Prostate gland (tissue), 2 donors: ENCODE measurements at places on chromosomes 13 and 19.

DNA sequence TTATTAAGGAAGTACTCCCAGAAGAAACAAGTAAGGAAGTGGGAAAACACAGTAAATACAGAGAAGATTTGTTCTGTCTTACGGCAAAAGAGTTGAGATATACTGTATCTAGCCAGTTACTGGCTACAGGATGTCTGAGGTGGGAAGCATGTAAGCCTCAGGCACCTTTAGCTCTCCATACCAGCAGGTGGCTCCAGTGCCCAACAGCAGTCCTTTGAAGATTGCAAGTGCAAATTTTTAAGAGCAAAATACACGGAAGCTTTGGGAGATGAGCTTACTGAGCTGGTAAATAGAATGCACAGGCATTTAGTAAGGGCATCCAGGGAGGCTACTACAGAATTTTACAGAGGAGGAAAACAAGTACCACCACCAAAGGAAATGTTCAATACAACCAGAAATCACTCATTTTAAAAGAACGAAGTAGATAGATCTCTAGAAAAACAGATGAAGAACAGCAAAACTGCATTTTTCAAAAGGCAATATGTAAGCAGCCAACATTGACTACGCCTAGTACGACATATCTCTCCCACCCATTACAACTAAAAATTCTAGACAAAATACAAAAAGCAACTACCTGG is 57.9 kb upstream of the VSTM2B start:
- H3K36me3 ChIP-seq: no peaks in the 10 kb centered on the region
- H3K4me3 ChIP-seq: no peak overlapping the region
- H3K27ac ChIP-seq: no peak overlapping the region

GRCh38 chr19:7833225-7834099 is 3.4 kb downstream of the EVI5L start:
- no peaks in the 10 kb centered on the region for H3K36me3 ChIP-seq
- no peak overlapping the region for H3K27ac ChIP-seq
- peak; percentile 79 for DNase-seq
- H3K4me1 ChIP-seq: peaks cover 5% of the 10 kb centered on the region
- H3K27me3 ChIP-seq: no peaks in the 10 kb centered on the region

DNA sequence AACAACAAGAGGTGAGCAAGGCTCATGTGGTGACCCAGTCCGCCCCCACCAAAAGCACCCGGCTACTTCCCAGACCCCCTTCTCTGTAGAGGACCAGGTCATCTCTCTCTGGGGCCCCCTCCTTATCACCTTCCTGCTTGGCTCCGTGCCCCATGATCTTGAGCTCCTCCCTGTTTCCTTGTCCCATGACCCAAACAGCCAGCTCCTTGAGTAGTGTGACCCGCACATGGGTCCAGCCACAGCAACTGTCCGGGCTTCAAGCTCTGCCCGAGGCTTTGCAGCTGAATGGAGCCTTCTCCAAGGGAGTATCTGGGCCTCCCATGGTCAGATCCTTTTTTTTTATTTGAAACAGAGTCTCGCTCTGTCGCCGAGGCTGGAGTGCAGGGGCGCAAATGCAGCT is 61.8 kb downstream of the MYO9B start:
- H3K36me3 ChIP-seq: no peaks in the 10 kb centered on the region
- H3K4me1 ChIP-seq: peaks cover 14% of the 10 kb centered on the region
- no peak for DNase-seq
- no peaks in the 10 kb centered on the region for H3K27me3 ChIP-seq

DNA sequence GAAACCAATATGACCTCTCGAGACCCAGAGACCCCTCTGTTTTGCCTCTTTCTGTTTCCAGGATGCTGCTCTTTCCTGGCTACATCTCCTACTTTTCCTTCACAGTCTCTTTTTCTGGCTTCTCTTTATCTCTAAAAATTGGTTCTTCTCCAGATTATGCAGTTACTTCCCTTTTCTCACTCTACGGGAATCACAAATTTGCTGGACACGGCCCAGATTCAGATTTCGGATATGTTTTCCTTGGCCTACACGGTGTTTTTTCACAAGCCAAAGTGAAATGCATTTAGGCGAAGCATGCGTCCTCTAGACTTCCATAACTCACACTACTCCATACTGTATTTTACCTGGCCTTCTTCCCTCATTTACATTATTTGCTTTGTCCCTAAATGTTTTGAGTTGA is 214.7 kb upstream of the MIR17HG start:
- H3K27ac ChIP-seq: no peak overlapping the region
- no peak for DNase-seq
- no peak overlapping the region for H3K4me3 ChIP-seq
- H3K4me1 ChIP-seq: no peaks in the 10 kb centered on the region

DNA sequence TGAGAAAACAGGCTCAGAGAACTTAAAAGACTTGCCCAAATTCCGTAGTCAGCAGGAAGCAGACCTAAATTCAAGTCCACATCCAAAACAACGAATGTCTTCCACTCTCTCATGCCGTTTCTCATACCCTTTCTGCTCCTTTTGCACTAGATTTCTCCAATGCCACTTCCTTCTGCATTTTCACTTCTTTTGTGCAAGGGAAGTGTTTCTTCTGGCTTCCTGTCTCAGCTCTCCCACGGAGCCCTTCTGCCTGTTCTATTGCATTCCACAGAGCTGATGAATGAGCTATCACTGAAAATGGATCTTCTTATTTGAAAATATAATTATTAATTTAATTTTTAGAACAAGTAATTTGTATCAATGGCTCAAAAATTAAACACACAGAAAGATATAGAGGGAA is 56.1 kb upstream of the STK24 start:
- H3K4me1 ChIP-seq: no peaks in the 10 kb centered on the region
- H3K36me3 ChIP-seq: no peaks in the 10 kb centered on the region
- no peaks in the 10 kb centered on the region for H3K27me3 ChIP-seq
- no peak overlapping the region for H3K4me3 ChIP-seq

DNA sequence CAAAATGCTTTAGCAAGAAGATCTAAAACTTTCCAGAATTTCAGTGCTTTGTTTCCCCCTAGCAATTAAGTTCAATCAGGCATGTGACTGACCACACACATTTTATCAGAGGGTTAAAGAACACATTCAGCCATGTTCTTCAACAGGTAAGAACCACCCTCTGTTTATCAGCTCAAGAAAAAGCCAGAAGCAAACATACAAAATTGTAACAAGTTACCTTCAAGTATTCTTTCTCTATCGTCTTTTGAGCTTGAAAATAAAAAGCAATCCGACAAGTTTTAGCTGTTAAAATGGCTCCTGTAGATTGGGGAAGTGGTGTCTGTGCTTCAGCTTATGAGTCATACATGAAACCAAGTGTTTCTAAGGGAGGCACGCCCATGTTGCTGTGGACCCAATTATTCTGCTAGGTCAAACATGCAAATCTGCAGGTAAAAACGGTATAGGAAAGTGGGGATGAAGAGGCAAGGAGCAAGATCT is at the start of gene ELF1:
TSS of gene ELF1 (minus strand) at position 306 of the 477 bp plus-strand sequence. CDS start 37,262 bp downstream, outside the sequence.
- no peaks in the 10 kb centered on the region for H3K4me1 ChIP-seq
- peak within 1 kb of the TSS; percentile 81 for H3K27ac ChIP-seq
- H3K4me3 ChIP-seq: peak within 1 kb of the TSS; percentile 13
- peak; percentile 77 for DNase-seq
- no peaks in the 10 kb centered on the region for H3K36me3 ChIP-seq

DNA sequence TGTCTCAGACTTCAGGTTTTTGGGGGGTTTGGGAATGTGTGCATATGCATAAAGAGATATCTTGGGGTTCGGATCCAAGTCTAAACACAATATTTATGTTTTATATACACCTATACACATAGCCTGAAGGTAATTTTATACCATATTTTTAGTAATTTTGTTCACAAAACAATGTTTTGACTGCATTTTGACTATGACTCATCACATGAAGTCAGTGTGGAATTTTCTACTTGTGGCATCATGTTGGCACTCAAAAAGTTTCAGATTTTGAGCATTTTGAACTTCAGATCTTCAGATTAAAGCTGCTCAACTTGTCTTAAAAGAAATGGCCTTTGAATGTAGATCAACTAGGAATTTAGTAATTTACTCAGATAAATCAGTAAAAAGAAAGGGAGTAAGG is 712.9 kb upstream of the GPC6 start:
- no peaks in the 10 kb centered on the region for H3K36me3 ChIP-seq
- DNase-seq: no peak
- no peaks in the 10 kb centered on the region for H3K4me1 ChIP-seq
- H3K4me3 ChIP-seq: no peak overlapping the region
- no peaks in the 10 kb centered on the region for H3K27me3 ChIP-seq
- no peak overlapping the region for H3K27ac ChIP-seq

GRCh38 chr19:52248241-52248640 is 21.1 kb upstream of the ZNF766 start:
- H3K4me3 ChIP-seq: no peak overlapping the region
- H3K27ac ChIP-seq: no peak overlapping the region
- H3K4me1 ChIP-seq: no peaks in the 10 kb centered on the region
- no peaks in the 10 kb centered on the region for H3K36me3 ChIP-seq
- H3K27me3 ChIP-seq: no peaks in the 10 kb centered on the region

DNA sequence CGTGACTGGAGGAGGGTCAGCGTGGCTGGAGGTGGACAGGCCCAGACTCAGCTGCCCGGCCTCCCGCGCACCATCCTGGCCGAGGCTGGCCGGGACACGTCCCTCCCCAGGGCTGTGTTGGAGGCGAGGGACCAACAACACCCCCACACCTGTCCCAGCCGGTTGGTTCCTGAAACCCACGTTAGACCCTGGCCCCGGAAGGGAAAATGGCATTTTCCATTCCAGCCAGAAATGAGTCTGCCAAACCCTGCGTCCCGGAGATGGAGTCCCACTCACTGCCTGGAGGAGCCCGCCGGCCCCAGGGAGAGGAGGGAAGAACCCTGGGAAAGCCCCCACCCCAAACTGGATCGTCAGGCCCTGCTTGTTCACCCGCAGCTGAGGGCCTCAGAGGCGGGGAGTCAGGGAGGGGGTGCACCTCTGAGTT is 4.8 kb upstream of the WDR18 start:
- no peak for DNase-seq
- no peaks in the 10 kb centered on the region for H3K4me1 ChIP-seq
- H3K36me3 ChIP-seq: no peaks in the 10 kb centered on the region
- no peak overlapping the region for H3K4me3 ChIP-seq

GRCh38 chr19:17379221-17379631 is 2.1 kb upstream of the PLVAP start:
- H3K4me1 ChIP-seq: no peaks in the 10 kb centered on the region
- no peak overlapping the region for H3K27ac ChIP-seq
- H3K36me3 ChIP-seq: no peaks in the 10 kb centered on the region
- no peak overlapping the region for H3K4me3 ChIP-seq

- H3K36me3 ChIP-seq: no peaks in the 10 kb centered on the region
- no peak for DNase-seq
- no peaks in the 10 kb centered on the region for H3K27me3 ChIP-seq
- no peak overlapping the region for H3K27ac ChIP-seq
- H3K4me3 ChIP-seq: no peak overlapping the region
Measured at GRCh38 chr13:39599842-39600241, 3.2 kb downstream of the LHFPL6 start.

DNA sequence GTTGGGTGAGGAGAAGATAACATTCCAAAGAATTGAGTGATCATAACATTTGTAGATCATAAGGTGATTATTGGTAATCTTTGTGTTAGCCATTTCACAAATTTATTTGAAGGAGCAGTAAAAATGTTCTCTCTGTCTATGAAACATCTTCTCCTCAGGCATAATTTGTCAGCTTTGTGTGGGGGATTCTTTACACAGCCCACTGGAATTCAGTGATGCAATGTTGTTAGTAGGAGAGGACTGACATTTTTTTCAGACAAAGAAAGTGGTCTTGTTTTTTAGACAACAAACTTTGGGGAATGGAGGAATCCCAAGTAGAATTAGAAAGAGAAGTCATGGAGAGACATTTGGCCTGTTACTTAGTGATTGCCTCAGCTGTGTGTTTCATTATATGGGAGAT is 100.3 kb downstream of the ITGBL1 start:
- H3K36me3 ChIP-seq: no peaks in the 10 kb centered on the region
- H3K27me3 ChIP-seq: no peaks in the 10 kb centered on the region
- DNase-seq: no peak
- H3K4me3 ChIP-seq: no peak overlapping the region

DNA sequence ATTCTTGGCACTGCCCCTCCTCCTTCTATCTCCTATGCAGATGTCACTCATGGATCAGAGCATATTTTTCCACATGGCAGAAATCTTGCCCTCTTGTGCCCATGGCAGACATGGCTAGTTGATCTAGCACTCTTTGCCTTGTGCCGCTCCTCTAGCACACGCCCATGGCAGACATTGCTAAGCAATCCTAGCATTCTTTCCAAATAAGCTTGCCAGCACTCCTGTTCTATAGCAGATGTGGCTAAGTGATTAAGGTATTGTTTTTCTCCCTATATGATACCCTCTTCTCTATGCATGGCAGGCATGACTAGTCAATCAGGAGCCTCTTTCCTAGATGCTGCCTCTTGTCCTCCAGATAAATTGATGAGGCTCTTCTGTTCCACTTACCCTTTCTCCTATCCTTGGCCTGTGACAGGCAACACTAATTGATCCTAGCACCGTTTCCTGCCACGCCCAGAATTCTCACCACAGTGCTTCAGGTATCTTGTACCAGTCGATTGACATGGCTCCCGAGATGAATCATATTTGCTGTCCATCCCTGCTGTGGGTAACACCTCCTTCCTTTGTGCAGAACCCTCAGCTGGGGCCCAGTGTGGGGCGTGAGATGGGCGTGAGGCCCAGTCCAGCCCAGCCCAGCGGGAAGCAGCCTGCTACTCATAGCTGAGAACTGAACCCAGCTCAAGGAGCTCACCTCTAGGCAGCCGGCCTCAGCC is 26.9 kb downstream of the TMED1 start:
- H3K4me3 ChIP-seq: no peak overlapping the region
- no peaks in the 10 kb centered on the region for H3K4me1 ChIP-seq
- no peaks in the 10 kb centered on the region for H3K27me3 ChIP-seq
- no peak for DNase-seq
- H3K27ac ChIP-seq: no peak overlapping the region
- peaks cover 6% of the 10 kb centered on the region for H3K36me3 ChIP-seq

GRCh38 chr13:35733827-35734226 is 257.3 kb upstream of the MAB21L1 start:
- DNase-seq: no peak
- no peaks in the 10 kb centered on the region for H3K36me3 ChIP-seq
- H3K4me3 ChIP-seq: no peak overlapping the region
- H3K4me1 ChIP-seq: no peaks in the 10 kb centered on the region

- H3K4me3 ChIP-seq: no peak overlapping the region
- no peak overlapping the region for H3K27ac ChIP-seq
- no peaks in the 10 kb centered on the region for H3K36me3 ChIP-seq
- DNase-seq: no peak
- no peaks in the 10 kb centered on the region for H3K4me1 ChIP-seq
- no peaks in the 10 kb centered on the region for H3K27me3 ChIP-seq
Measured at GRCh38 chr13:47796816-47797215, 204.3 kb downstream of the SUCLA2 start.

DNA sequence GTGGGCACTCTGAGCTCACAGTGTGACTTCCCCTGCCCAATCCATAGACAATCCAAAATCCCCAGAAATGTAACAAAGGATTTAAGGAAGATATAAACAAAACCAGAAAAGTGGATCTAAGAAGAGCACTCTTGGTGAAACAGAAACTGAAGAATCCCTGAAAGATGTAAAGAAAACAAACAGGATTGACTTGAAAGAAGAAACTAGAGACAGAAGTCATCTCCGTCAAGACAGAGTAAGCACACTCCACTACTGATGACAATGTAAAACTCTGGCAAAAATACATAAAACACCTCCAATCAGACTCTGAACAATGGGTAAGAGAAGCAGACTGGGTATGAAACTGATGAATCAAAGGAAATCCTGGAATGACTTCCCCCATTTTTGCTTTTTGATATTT is 13.5 kb downstream of the TUBGCP3 start:
- H3K4me3 ChIP-seq: no peak overlapping the region
- no peak for DNase-seq
- no peaks in the 10 kb centered on the region for H3K36me3 ChIP-seq
- no peaks in the 10 kb centered on the region for H3K4me1 ChIP-seq
- H3K27ac ChIP-seq: no peak overlapping the region
- no peaks in the 10 kb centered on the region for H3K27me3 ChIP-seq
